ENCODE measurements at places on chromosomes 2 and 18. TPM values are rescaled to one million over a fixed set of nuclear protein-coding genes. Genes with fewer than 3 reads are reported as not detected.

- peak; percentile 84 for DNase-seq
These were observed 199.3 kb upstream of the EPAS1 start for GRCh38 chr2:46097714-46098480.

FAM124B gene
- total RNA-seq = 1.1 TPM

DNA sequence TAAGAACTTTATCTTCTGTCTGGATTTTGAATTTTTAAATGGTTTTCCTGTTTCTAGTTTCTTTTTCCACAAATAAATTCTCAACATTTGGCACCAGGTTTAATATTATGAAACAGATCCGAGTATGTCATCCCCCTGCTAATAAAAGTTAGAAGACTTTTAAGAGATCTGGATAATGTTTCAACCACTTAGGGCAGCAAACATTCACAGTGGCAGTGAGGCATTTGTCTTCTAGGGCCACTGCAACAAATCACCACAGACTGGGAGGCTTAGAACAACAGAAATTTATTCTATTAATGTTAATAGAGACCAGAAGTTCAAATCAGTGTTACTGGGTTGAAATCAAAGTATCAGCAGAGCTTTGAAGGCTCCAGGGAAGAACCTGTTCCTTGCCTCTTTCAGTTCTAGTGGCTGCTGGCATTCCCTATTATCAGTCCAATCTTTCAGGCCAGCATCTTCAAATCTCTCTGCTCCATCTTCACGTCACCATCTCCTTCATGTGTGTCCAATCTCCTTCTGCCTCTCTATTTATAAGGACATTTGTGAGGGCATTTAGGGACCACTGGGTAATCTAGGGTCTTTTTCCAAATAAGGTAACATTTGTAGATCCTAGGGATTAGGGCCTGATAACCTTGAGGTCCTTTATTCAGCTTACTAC is 23.4 kb downstream of the ACSL3 start:
- no peak for DNase-seq

DNA sequence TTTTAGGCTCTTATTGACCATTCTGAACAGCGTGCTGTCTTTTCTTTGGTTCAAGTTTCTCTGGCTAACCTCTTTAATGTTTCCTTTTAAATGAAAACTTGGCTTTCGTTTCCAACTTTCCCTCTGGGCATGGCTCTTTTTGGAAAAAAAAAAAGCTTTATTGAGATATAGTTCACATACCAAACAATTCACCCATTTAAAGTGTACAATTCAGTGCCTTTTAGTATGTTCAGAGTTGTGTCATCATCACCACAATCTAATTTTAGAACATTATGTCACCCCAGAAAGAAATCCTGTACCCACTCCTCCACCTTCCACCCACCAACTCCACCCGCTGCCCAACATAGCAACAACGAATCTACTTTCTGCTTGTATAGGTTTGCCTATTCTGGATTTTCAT is 322.4 kb downstream of the ADCYAP1 start:
- no peak for DNase-seq

Measured in thyroid gland (tissue), 4 donors.